ENCODE measurements at places on chromosomes 11 and 22.
A peak's percentile ranks its signal among the peaks of the same experiment; 100 is the strongest.

DNA sequence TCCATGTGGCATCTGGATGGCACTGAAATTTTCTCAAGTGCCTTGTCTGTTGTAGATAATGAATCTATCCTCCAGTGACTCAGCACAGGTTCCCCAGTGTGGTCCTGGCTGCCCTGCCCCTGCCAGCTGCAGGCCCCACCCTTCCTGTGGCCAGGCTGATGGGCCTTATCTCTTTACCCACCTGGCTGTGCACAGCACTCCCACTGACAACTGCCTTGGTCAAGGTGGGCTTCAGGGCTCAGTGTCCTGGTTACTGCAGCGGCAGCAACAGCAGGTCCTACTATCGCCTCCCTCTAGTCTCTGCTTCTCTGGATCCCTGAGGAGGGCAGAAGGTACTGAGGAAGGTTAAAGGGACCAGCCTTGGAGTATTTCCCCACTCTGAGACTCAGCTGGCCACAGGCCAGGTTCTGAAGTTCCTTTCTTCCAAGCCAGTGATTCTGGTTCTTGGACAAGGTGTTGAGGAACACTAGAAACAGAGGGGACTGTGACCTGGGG is 3.1 kb downstream of the HMBS start:
- no peak for DNase-seq

DNA sequence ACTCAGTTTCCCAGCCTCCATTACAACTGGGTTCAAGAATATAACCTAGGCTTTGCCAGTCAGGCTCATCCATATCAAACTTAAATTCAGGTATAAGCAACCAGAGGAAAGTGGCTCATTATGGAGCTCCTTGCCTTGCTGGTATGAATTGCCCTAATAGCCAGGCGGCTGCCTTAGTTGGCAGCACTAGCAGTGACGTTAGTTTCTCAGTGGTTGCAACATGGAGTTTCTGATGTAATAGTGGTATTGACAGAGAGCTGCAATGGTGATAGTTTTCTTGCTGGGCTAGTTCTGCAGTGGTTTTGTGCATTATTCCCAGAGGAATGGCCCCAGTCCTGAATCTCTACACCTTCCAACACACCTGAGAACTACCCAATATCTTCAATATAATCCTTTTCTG is 3.8 kb upstream of the TMEM123 start:
- no peak for DNase-seq

DNA sequence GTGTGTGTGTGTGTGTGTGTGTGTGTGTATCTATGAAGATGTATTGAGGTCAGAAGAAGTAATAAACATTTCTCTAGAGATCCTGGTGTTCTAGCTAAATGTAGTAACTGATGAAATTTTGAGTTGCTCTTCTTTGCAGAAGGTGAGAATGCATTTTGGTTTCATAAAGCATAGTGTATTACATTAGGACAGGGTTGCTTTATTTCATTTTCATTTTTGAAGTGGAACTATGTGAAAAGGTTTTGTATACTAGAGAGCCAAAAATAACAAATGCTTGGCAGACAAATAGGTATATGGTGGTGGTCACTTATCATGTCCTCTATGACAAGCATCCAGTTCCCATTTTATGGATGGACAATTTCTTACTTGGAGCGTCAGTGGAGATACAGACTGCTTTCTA is 99.0 kb downstream of the CASP12 start:
- no peak for DNase-seq

GRCh38 chr11:112455791-112456190 is 195.1 kb upstream of the PLET1 start:
- DNase-seq: no peak

GRCh38 chr22:43263645-43264514 is 76.9 kb upstream of the TTLL12 start:
- DNase-seq: peak; percentile 91

GRCh38 chr22:17872471-17872870 is 98.2 kb upstream of the BID start:
- no peak for DNase-seq

DNA sequence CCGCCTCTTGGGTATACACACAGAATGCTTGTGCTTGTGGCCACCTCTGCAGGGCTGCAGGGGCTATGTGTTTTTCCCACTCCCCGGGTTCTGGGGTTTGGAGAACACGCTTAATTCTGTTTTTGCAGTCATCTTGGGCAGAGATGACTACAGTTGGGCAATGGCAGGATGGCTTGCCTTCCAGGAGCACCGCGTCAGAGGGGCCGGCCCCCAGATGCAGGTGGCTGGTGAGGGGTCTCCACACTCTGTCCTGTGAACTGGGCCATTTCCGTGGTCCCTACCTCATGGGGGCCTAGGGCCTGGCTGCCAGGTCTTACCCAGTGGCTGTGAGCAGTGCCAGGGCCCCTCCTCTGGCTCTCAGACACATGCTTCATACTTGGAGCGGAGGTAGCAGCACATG is 68.3 kb downstream of the CTTN start:
- DNase-seq: no peak

- no peak for DNase-seq
Measured at GRCh38 chr11:7909585-7910285, 21.3 kb downstream of the OR10A6 start.

GRCh38 chr11:116955548-116955947 is 118.1 kb upstream of the APOA1 start:
- no peak for DNase-seq

All from stimulated activated effector memory CD8-positive, alpha-beta T cell treated with anti-CD3 and anti-CD28 coated beads, Interleukin-12 subunit alpha, Interleukin-12 subunit beta, amount 100 ng/mL, for 72 hours (primary cell).